ENCODE measurements at places on chromosomes 4 and X.

- no peak for DNase-seq
These were observed 2.3 kb downstream of the ODAM start for GRCh38 chr4:70197842-70198241.

DNA sequence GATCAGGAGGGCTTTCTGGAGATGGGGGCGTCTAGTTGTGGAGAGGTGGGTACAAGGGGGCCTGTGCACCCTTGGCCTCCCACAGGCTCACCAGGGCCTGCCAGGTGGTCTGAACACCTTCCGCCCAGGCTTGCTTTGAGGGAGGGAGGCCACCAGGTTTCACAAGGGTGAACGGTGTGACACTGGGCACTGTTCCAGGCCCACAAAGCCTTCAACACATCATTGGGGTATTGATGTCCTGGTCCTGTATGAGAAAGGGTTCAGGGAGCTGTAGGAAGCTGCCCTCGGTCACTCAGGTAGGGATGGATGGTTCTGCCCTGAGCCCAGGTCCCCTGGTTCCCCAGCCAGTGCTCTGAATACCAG, 6.0 kb downstream of the HTRA3 start:
- no peak for DNase-seq

DNA sequence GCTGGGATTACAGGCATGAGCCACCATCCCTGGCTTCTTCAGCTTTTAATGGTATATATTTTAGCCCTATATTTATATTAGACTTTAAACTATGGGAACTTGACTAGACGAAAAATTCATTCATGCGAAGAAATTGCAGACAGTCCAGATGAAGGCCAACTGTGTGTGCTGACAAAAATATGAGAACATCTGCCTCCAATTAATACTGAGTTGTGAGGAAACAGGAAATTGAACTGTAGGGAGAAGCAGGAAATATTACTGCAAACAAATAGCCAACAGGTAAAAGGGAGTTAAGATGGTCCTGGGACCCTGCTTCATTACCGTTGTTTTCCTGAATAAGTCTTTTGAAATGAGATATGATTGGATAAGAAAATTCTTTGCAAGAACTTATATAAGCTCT, 26.3 kb downstream of the MGARP start:
- DNase-seq = no peak

- DNase-seq = no peak
These were observed 378.6 kb upstream of the EPHA5 start for GRCh38 chr4:66048861-66049260.

DNA sequence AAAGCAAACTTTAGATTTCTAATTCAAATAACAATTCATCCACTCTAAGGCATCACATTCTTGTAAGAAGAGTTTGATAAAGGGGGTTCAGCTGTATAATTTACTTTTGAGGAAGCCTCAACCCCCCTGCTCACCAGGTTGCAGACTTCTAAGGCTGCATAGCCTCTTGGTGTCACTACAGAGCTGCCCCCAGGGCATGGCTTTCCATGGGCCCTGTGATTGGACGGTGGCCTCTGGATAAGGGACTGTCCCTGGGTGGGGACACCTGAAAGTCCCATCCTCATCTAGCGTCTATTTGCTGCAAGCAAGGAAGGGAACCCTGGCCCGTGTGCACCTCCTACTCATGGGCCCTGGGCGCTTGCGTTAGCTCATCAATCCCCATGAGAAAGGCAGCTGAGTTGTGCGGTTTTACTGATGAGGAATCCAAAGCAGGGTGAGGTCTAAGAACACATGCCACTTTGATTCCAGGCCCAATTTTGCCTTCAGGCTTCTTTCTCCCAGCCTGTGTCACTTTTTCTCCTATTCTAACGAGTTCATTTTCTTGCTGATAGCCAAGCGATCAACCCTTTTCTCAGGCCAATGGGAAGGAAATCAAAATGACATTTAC, 51.8 kb downstream of the SCML1 start:
- DNase-seq = no peak

DNA sequence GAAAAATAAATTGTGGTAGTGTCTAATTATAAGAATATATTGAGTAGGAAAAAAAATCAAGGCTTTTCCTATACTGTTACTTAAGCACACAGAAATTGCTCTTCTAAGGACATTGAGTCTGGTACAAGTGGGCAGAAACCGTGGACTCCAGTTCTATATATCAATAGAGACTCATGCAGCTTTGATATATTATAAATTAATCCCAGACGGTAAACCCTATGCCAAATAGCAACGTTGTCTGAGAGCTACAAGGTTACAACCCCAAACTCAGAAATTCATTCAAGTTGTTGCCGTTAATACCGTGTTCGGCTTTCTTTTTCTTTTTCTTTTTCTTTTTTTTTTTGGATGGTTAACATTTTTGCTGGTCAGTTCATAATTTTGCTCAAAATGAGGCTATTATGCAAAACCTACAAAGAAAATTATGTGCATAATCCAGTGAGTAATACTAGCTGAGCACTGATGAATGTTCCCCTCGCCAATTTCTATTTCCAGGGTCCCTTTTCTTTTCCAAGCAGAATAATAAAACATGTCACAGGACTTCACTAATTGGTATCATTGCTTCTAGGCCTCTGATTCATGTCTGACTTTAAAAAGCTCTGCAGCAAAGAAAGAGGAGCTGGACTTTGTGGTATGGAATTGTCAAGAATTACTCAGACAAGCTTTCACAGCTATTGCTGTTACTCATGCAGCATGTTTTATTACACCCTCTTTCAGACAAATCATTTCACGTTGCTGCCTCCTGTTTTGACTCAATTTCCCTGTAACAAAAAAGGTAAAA, 737.7 kb downstream of the NLGN4X start:
- no peak for DNase-seq

DNA sequence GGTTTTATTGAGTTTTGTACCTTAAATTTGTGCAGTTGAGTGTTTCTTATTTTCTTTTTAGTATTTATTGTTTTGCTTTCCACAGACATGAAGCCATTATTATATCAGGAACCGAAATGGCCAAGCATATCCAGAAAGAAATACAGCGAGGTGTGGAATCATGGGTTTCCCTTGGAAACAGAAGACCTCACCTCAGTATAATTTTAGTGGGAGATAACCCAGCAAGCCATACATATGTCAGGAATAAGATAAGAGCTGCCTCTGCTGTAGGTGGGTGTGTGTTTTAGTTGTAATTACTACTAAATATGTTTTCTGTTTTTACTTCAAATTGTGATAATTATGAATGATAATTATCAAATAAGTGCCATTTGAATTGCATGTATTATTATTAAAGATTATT, 16.5 kb downstream of the MTHFD2L start:
- no peak for DNase-seq

- DNase-seq = no peak
These were observed 39.7 kb downstream of the PTPN13 start for GRCh38 chr4:86633854-86634253.

- no peak for DNase-seq
These were observed 18.5 kb upstream of the TET2 start for GRCh38 chr4:105128208-105128607.

DNA sequence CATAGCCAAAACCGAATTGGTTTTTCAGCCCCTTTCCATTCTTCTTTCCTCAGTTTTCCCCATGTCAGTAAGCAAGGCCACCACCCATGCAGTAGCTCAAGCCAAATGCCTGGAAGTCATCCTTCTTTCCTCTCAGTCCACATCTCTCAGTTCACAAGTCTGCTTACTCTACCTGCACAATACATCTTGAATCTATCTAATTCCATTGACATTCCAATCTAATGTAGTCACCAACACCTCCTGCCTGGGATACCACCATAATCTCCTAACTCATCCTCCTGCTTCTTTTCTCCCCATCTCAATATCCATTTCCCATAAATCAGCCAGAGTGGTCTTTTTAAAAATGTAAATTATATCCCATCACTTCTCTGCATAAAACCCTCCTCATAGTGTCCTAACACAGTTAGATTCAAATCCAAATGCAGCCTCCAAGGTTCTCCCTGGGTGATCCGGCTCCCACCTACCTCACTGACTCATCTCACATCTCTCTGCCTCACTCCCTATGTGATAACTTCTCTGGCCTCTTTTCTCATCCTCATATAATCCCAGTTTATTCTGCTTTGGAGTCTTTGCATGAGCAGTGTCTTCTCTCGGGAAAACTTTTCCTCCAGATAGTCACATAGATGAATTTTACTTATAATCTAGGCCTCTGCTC, 26.9 kb downstream of the KCNIP4 start:
- DNase-seq = no peak

DNA sequence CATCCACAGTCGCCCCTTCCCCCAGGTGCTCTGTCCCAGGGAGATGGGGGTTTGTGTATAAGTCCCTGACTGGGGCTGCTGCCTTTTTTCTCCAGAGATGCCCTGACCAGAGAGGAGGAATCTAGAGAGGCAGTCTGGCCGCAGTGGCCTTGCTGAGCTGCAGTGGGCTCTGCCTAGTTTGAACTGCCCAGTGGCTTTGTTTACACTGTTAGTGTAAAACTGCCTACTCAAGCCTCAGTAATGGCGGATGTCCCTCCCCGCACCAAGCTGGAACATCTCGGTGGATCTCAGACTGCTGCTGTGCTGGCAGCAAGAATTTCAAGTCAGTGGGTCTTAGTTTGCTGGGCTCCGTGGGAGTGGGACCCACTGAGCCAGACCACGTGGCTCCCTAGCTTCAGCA, 102.6 kb upstream of the GIMD1 start:
- DNase-seq = no peak

- DNase-seq = no peak
These were observed 1438.4 kb downstream of the TECRL start for GRCh38 chr4:62970846-62971245.

DNA sequence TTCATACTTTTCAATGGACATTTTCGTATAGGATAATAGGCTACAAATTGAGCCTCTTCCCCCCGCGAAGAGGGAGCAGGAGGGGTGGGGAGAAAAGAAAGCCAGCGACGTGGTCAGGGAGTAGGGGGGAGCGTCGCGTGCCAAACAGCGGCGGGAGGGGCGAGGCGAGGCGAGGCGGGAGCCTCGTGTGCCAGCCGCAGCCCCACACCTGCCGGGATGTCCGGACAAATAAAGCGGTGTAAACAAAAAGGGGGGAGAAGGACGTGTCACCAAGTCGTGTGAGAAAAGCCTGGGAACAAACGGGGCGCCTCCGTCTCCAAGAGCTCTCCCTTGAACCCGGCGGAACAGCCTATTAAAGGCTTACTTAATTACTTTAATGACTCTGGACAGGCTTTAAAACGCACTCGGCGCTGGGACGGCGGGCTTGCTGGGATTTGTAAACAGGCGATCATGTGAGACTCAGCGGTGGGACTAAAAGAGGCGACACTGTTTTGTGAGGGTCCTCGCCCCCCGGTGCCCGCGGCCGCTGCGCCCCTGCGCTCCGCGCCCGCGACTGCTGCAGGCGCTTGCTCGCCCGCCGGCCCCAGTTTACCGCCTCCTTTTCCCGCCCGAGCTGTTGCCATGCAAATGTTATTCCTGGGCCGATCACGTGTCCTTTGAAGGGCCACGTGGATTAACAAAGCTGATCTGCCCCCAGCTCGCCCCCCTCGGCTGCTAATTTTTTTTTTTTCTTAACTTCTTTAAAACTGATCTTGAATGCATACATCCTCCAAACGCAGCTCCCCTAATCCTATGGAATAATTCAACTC, at the start of gene HELT:
Gene HELT, plus strand, starts transcription at position 527 of the 809 bp plus-strand sequence. CDS start 439 bp downstream, outside the sequence.
- DNase-seq = no peak

- no peak for DNase-seq
These were observed 53.3 kb downstream of the FBXO8 start for GRCh38 chr4:174230148-174230547.

- DNase-seq = no peak
These were observed 91.5 kb upstream of the ZNF827 start for GRCh38 chr4:146029939-146030710.

DNA sequence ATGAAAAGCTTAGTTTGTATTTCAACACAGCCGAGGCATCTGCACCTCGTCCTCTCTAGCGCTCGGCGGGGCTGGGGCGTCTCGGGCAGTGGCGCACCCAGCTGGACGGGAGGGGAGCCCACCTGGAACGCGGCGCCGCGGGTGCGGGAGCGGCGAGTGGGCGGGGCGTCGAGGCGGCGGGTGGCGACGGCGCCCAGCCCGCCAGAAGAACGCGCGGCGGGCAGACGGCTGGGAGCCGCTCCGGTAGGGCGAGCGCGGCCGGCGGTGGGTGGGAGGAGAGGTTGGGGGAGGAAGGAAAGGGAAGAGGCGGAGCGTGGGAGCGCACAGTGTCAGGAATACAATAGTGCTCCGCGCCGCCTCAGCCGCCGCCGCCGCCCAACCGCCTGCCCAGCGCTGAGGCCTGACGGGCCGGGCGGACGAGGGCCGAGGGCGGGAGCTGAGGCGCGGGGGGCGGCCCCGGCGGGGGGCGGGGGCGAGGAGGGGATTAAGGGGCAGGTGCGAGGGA, at the start of gene JADE3:
Gene JADE3, plus strand, starts transcription at position 324 of the 505 bp plus-strand sequence. CDS start 72,474 bp downstream, outside the sequence.
- DNase-seq = peak; percentile 60

- DNase-seq = no peak
These were observed 283.3 kb downstream of the PTTG2 start for GRCh38 chr4:38243388-38244053.

DNA sequence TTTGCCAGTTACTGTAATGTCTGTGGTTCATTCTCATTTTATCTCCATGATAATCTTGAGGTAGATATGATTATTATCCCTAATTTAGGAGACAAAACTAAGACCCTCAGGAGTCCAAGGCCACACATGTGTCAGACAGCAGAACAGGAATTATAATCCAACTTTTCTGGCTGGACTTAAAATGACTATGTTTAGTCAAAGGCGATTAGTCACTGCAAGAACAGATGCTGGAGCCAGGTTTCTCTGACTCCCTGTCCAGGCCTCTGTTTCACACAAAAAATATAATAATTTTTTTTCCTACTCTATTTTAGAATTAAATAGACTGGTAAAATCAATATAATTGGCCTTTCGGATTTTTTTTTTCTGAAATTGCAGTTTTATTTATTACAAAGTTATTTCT, 56.7 kb upstream of the TMEM131L start:
- no peak for DNase-seq

DNA sequence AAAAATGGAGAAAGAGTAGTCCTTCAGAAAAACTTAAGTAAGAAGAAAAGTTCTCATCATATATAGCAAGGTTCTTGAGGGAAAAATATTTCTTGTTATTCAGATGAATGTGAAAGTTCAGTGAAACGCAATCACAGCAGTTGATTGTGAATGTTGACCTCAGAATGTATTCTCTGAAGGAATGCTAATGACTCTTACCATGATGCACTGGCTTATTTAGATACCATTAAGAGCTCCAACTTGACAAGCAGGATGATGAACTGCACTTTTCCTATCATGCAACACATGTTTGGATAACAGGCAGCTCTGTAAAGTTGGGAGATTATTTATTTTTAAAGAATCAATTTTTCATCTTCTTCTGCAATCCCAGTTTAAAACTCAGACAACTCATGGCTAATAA, 115.5 kb upstream of the MYOZ2 start:
- DNase-seq = no peak

GRCh38 chrX:456551-457291, 70.0 kb upstream of the PPP2R3B start:
- DNase-seq = no peak

DNA sequence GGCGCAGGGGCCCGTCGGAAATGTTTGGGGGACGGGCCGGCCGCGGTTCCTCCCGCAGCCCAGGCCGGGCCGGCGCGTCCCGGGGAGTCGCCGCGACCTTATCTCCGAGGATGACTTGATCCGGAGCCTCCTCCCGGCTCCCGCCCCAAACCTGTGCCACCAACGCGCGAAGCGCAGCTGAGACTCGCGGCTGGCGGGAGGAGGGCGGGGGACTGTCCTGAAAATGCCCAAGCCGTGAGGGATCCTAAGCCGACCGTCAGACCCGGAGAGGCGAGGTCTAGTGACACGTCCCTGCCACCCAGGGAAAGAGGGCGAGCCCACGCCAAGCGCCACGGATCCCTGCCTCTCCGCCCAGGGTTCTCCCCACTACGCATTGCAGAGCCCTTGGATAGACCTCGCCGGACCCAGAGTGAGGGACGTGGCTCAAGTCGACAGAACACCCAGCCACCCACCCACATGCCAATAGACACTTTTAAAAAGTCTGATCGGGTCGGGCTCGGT, 26.9 kb downstream of the UTP14A start:
- DNase-seq = no peak
